ENCODE measurements at places on chromosomes 12 and 14.

DNA sequence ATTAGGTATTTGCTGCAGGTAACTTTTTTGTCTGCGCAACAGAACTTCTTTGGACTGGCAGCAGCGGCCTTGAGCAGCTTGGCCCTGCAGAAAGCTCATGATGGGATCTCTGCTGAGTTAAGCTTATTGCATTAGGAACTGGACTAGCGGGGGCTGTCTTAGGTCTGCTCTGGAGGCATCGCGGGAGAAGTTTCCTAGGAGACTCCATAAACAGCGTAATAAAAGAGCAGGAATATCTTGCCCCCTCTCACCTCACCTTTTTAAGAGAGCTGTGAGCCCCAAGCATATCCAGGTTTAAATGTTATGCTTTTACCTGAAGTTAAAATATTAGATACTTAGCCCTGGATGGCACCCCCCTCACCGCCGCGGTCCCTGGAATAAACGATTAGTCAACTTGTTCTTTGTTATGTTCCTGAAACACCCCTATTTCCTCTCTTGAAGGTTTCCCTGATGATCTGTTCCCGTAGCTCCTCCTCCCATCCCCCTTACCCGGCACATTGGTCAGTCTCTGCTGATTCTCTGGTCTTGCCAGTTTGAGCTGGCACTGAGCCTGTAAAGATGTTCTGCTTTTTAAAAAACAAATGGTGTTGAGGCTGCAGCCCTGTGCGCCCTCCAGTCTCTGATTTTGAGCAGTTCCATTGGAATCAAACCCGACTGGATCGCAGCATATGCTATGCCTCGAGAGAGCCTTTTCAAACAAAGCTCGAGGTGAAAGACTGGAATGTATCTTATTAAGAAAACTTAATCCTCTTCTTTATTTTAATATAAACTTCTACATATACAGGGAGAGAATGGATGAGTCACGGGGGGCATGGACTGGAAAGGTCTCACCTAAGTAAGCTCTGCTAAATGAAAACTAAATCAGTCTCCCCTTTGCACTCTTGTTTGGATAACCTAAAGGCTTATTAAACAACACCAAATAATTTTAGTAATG lies 1.9 kb downstream of the MLXIP start:
- peak; percentile 84 for DNase-seq

- peak; percentile 56 for DNase-seq
Observed at GRCh38 chr12:546920-547845, 87.4 kb downstream of the B4GALNT3 start.

- DNase-seq, result no peak
Observed at GRCh38 chr14:103099733-103100280, 5.3 kb downstream of the EXOC3L4 start.

GRCh38 chr12:69999561-69999960 lies 174.5 kb downstream of the MYRFL start:
- no peak for DNase-seq

GRCh38 chr14:95301527-95302187 lies 18.1 kb downstream of the CLMN start:
- DNase-seq, result no peak

GRCh38 chr12:83865431-83865830 lies 1047.2 kb downstream of the SLC6A15 start:
- no peak for DNase-seq

DNA sequence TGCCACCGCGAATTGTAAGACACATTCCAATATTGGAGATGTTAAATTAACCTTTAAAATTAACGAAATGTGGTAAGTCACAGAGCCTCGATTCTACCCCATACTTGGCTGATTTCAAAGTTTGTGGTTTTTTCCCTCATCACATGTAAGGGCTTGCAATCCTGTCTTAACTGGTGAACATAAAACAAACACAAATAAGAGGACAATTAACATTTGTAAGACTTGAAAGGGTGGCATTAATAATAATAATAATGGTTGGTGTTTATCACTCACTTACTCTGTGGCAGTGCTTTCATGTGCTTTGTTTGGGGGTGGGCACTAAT lies 26.6 kb downstream of the PPFIBP1 start:
- DNase-seq, result no peak

DNA sequence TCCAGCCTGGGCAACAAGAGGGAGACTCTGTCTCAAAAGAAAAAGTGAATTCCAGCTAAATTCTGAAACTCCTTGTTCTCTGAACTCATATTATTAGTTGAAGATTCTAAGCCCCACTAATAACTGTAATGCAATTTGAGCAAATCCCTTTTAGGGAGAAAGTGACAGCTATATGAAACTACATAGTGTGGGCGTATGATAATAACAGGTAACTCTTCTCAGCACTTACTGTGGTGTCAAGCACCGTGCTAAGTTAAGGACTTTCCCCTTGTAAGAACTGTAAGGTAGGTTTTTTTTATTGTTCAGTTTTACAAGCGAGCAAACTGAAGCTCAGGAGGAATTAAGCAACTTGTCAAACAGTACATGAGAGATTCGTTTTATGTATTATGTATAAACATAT lies 5.4 kb downstream of the ANKRD13A start:
- DNase-seq, result no peak

GRCh38 chr12:121580959-121581685 lies at the start of gene KDM2B:
KDM2B (minus strand) TSS chr12:121581023; CDS start chr12:121580911, 112 bp downstream.
- peak; percentile 83 for DNase-seq

GRCh38 chr12:32542428-32543229 lies 136.5 kb upstream of the DNM1L start:
- no peak for DNase-seq

- DNase-seq, result no peak
Observed at GRCh38 chr12:56766535-56766934, 3.4 kb downstream of the HSD17B6 start.

- DNase-seq, result no peak
Observed at GRCh38 chr12:105907982-105908381, 230.8 kb downstream of the NUAK1 start.

DNA sequence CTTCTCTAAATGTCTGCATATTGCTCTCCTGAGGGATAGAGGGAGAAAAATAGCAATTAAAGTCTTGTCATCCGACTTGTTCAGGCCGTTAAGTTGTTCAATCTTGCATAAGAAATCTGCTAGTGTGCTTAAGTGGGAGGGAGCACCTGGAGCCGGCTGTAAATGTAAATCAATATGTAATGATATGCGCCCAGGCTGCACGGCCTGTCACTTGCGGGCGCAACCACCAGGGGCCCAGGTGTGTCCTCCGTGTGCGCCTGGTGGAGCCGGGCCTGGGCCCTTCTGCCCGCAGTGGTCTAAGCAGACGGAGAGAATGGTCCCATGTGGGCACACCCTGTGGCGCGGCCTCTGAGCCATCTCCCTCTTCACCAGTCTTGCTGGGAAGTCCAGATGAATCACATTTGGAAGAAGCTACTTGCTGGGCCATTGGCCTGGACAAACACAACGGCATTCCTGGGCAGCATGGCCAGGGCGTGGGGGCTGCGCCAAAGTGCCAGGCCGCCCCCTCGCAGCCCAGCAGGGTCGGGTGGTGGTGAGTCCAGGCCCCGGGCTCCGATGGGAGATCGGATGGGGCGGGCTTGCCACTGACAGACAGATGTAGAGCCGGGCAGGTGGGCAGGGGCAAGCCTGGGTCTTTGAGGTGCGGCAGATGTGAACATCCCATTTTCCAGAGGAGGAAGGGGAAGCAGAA lies 193.3 kb upstream of the C14orf180 start:
- DNase-seq, result no peak

DNA sequence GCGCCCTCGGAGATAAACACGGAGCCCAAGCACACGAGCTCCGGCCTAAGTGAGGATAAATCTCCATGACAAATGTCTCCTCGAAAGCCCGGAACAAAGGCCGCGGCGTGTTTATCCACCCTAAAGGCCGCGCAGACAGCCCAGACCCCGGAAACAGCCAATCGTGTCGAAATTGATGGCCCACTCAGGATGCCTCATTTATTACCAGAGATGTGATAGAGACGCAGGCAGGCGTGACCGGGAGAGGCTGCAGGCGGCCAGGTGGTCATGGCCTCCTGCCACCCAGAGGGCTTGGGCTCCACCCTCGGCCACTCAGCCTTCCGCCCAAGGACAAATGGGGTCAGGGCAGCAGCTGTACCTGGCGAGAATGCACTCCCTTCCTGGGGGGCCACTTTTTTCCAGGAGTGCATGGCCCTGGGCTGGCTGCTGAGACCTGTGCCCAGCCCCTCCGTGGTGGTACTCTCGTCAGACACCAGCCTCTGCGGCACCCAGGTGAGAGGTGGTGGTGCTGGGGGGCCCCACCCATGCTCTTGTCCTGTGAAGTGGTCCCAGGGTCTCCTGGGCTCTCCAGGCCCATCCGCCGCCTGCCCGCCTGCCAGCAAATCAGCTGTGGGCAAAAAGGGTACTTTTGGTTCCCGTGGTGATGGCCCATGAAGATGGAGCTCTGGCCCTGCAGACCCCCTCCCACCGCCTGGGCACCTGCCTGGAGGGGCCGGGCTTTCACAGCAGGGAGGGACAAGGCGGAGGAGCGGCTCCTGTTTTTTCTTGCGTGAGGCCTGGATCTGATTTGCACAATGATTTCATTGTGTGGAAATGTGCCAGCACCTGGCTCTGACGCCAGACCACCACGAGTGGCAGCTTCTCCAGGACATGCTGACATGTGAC lies 211.5 kb upstream of the C14orf180 start:
- no peak for DNase-seq

GRCh38 chr12:31751085-31751484 lies 22.3 kb upstream of the AMN1 start:
- DNase-seq, result no peak
